ENCODE measurements at places on chromosomes 6 and 20.

- no peak for DNase-seq
Measured at GRCh38 chr6:7726416-7727085, 652 bp downstream of the BMP6 start.

DNA sequence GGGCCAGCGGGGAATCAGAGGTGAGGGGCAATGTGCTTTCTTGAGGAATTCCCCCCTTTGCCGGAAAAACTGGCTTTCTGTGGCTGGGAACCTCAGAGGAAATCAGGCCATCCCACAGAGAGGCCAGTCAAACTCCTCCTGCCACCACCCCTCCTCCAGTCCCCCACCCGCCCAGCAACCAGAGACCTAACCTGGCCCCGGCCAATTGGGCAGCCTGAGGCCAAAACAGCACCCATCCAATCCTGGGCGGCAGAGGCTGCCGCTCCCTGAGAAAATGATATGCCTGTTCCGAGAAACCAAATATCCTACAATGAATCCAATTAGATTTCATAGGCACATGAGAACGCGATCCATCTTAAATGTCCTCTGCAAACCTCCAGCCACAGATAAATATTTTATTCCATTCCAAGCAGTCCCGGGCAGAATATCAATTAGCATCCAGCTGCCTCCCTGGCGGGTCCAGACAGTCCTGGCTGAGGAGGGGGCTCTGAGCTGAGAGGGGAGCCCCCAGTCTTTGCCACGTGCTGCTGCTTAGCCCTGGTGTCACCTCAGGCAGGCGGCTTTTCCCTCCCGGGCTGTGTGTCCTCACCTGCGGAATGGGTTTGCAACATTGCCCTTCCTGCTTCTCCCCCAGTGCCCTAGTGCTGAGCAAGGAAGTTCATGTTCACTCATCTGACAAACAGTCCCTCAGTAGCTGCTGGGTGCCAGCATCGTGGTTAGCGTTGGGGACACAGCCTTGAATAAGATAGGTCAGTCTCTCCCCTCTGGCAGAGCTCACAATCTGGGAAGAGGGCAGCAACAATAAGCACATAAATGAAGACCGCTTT, 95.0 kb downstream of the DLGAP4 start:
- no peak for DNase-seq

- no peak for DNase-seq
Measured at GRCh38 chr20:37869334-37869861, 33.5 kb upstream of the VSTM2L start.

DNA sequence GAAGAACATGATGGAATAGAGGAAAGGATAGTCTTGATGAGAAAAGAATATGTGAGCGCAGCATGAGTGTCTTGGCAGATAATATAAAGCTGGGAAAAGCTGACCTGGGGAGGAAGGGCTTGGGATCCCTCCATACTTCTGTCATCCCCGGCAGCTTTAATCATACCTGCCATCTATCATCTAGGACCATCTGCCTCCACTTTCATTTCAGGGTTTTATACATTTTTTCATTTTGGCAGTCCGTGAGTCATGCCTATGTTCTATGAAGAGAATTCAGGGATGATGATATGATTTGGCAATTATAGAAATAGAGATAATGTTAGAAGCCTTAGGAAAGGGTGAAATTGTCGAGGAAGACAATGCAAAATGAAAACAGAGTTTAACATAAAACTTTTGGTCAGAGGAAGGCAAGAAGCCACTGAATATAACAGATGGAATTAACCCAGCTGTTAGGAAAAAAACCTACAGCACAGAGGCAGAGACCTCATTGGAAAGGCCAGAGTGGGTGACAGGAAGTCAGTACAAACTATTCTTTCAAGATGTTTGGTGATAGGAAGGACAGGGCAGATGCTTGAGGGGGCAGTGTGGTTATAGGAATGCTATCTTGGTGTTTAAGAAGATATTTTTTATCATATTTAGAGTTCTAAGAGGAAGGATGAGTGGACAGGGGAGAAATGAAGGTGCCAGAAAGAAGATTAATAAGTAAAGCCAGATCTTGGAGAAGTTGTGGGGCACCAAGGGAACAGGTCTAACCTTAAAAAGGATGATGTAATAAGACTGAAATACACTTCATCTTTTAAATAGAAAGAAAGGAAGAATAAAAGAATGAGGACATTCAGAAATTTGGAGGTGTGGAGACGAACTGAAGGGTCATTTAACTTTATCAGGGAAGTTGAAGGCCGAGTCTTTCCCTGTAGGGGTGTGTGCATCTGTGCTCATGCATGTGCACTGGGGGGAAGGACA, 37.8 kb downstream of the MARCKS start:
- DNase-seq, result no peak

Data from CD4-positive, alpha-beta T cell treated with Interleukin-2 at 100 ng/mL for 4 hours (primary cell).